ENCODE measurements at places on chromosomes 12 and 14.

- no peak for DNase-seq
Observed at GRCh38 chr12:68349921-68350606, 17.9 kb upstream of the MDM1 start.

DNA sequence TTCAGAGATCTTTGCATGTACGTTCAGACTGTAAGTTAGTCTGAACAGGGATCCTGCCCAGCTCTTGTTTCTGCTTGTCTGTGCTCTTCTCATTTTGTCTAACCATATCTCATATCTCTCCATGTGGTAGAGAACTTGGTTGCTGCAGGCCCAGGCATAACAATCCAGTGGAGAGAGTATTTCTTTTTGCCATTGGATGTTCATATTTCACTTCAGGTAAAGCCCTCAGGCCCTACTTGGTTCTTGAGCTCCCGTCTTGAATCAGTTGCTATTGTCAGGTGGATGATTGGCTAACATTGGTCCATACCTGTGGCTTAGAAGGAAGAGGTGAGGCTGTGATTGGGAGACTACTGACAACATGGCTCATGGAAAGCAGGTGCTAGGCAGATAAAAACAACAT, 357.7 kb upstream of the FLRT2 start:
- no peak for DNase-seq

GRCh38 chr12:110234755-110235154, 46.3 kb upstream of the ATP2A2 start:
- no peak for DNase-seq

DNA sequence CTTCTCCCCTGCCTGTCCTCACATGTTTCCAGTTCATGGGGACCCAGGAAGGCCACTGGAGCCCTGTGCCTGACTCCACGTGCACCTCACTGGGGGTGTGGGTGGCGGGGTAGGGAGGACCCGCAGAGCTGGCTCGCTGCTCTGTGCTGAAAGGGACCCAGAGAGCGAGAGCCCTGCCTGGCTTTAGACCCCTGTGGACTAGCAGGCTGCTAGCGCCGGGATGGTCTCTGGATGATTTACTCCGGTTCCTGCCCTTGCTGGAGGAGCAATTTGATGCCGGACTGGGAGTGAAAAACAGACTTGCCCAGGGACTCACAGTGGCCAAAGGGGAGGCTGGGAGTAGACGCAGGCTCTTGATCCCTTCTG, 49.0 kb downstream of the NTF3 start:
- DNase-seq: no peak

- DNase-seq: no peak
Observed at GRCh38 chr12:28065889-28066630, 93.5 kb upstream of the PTHLH start.
